Naive thymus-derived CD8-positive, alpha-beta T cell (primary cell): ENCODE measurements at places on chromosomes 6 and 20.

DNA sequence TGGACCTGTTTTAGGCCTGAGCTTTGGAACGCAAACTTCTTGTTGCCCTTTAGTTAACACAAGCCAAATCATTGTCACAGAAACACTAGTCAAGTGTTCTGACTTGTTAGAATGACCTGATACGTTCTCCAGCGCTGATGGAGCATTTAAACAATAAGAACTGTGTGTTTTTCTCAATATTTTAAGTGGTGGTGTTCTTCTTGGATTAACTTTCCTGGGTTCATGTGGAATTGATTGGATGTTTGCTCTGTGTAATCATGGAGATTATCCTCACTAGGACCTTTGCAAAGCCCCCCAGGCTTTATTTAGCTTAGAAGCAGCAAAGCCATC lies 1.6 kb downstream of the LRRC1 start:
- H3K4me1 ChIP-seq = peaks cover 22% of the 10 kb centered on the region
- peak overlapping the region; percentile 25 for H3K27ac ChIP-seq
- H3K27me3 ChIP-seq = no peaks in the 10 kb centered on the region
- no peaks in the 10 kb centered on the region for H3K36me3 ChIP-seq

DNA sequence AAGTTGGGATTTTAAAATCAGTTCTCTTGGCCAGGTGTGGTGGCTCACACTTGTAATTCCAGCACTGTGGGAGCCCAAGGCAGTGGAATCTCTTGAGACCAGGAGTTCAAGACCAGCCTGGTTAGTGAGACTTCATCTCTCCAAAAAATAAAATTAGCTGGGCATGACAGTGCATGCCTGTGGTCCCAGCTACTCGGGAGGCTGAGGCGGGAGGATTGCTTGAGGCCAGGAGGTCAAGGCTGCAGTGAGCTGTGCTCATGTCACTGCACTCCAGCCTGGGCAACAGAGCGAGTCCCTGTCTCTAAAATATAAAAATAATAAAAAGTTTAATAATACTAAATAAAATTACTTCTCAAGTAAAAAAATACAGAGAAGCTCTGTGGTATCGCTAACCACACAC lies 77.5 kb downstream of the FOXA2 start:
- no peaks in the 10 kb centered on the region for H3K36me3 ChIP-seq
- H3K27ac ChIP-seq = no peak overlapping the region
- no peak for DNase-seq

DNA sequence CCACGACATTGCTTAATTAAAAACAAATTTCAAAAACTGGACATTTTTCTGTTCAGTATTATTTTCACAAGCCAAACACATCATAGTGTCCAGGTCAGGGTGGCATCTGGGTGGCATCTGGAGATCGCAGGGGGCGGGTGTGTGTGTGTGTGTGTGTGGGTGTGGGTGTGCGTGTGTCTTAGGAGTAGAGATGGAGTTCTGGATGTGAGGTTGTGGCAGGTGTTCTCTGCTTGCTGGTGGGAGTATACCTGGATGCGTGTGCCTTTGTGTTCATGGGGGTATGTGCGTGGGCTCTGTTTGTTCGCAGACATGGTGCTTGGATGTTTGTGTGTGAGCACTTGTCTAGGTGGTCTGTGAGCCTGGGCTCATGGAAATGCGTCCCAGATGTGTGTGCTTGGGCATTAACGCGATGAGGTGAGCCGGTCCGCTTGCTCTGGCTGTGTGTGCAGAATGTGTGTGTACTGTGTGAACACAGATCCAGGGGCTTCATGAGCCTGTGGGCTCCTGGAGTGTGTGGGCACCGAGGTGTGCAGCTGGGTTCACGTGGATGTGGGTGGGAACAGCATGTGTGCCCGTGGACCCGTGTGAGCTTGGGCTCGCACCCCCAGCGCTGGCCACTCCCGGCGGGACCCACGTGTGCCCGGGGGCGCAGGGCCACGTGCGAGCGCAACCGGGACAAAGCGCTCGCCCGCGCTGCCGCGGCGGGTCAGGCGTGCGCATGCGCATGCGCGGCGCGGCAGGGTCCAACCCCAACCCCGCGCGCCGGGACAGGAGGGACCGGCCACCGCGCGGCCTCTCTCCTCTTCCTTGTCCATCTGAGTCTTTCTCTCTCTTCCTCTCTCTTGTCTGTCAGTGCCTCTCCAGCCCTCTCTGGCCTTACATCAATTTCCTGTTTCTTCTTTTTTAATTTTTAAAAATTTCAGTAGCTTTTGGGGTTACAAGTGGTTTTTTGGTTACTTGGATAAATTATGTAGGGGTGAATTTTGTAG lies 60.4 kb downstream of the SRC start:
- no peak for DNase-seq
- no peaks in the 10 kb centered on the region for H3K36me3 ChIP-seq
- H3K27me3 ChIP-seq = peaks cover 42% of the 10 kb centered on the region

DNA sequence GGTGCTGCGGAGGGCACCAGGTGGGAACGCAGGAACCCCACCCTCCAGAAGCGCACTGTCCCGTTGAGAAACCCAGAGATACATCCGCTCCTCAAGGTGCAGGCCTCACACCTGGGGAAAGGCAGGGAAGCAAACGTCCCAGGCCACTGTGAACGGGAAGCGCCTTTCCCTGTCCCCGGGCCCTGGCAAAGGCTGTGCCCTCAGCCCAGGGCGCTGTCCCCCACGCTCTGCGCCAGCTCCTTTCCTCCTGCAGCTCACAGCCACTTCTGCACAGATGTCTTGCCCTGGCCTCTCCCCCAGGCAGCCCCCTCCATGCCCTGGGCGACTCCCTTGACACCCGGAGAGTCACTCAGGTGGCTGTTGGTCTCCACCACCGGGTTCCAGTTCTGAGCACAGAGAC lies 203.8 kb downstream of the TAF4 start:
- H3K27ac ChIP-seq = no peak overlapping the region
- no peaks in the 10 kb centered on the region for H3K27me3 ChIP-seq
- DNase-seq = no peak
- no peaks in the 10 kb centered on the region for H3K36me3 ChIP-seq

DNA sequence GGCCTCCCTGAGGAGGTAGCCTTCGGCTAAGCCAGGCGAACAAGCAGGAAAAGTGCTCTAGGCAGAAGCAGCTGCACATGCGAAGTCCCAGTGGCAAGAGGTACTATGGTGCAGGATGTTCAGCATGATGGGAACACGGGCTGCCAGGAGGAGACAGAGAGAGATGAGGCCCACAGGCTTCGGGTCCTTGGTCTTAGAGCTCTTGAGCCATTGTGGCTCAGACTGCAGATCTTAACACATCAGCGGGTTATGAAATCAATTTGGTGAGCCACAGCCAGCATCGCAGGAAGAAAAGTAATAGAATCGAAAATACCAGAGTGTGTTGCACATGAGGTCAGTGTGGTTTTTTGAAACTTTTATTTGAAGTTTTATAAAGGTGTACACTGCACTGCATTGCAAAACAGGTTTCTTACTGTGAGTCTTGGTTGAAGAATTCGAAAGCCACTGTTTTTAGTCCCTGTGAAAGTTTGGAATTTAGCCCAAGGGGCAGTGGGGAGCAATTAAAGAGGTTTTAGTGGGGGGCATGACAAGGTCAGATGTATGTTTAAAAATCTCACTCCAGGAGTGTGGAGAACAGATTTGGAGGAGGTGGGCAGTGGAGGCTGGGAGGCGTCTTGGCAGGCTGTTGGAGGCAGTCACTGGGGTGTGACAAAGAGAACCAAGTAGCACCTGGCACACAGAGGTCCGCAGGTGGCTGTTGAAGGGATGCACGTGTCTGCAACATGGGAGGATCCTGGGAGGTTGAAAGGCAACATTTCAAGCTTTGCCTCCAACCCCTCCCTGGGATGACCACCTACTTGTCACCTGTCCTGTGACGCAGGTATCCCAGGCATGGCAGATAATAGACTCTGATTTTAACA lies 69.3 kb downstream of the EYA2 start:
- no peak for DNase-seq
- H3K36me3 ChIP-seq = peaks cover 2% of the 10 kb centered on the region
- no peaks in the 10 kb centered on the region for H3K4me1 ChIP-seq
- no peak overlapping the region for H3K27ac ChIP-seq

DNA sequence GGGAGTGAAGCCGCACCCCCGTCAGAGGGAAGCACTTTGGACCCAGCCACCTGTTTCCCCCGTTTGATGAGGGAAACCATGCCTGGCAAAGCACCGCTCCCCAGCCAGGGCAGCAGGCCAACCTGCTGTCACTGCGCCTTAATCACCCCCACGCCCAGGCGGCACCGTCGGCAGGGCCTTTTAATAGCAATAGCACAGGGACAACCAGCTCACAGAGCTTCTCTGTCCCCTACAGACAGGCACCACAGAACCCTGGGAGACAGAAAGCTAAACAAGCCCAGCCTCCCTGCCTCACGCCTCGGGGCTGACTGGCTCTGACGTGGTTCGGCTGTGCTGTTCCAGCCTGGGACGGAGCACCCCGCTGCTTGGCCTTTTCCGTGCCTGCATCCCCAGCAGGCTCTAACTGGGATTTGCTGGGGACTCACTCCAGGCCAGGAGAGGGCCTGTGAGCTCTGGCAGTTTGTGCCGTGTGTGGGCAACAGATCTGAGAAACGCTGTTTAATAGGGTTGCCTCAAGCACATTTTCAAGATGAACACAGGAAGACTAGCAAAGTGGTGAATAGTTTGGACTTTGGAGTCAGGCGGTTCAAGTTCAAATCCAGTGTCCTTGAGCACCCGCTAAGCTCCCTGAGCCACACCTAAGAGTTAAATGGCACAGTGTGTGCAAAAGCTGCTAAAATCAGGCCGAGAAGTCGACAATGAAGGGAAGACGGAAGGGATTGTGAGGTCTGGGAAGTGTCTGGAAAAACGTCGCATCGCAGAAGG lies 223.8 kb downstream of the NRN1 start:
- DNase-seq = no peak
- no peak overlapping the region for H3K4me3 ChIP-seq
- no peak overlapping the region for H3K27ac ChIP-seq
- peaks cover 16% of the 10 kb centered on the region for H3K4me1 ChIP-seq

GRCh38 chr20:31515775-31516107 lies 1.5 kb downstream of the HM13 start:
- H3K4me3 ChIP-seq = no peak overlapping the region
- peaks cover 23% of the 10 kb centered on the region for H3K4me1 ChIP-seq
- no peak for DNase-seq

DNA sequence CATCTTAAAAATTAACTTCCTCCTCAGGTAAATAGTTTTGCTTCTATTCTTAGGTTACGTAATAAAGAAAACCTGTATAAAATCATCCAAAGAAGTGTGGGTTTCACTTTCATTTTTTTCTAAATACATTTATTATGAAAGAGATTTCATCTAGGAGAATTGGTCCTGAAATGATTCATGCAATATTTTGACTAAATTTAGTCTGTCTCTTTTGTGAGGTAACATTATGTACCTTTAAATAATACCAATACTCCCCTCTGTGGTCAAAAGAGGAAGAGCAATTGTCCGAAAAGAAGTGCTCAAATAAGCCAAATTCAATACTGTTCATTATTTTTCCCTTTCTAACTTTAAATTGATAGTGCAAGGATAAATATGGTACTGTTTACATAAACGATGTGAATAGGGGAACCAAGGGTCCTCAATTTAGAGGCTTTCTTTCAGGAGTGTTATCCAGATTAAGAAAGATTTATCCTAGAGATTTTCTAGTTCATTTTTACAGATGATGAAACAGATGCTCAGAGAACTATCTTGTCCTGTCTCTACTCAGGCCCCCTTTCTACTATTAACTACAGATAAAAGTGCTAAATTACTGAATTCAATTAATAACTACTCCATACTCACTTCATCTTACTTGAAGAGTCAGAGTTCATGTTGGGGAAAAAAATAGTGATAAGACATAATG lies 26.2 kb downstream of the CYP39A1 start:
- H3K4me1 ChIP-seq = no peaks in the 10 kb centered on the region
- DNase-seq = no peak
- peaks cover 4% of the 10 kb centered on the region for H3K27me3 ChIP-seq
- H3K27ac ChIP-seq = no peak overlapping the region
- peak overlapping the region; percentile 47 for H3K4me3 ChIP-seq
- H3K36me3 ChIP-seq = no peaks in the 10 kb centered on the region

- peaks cover 2% of the 10 kb centered on the region for H3K36me3 ChIP-seq
- no peak for DNase-seq
- H3K4me3 ChIP-seq = no peak overlapping the region
- H3K27me3 ChIP-seq = no peaks in the 10 kb centered on the region
- peaks cover 43% of the 10 kb centered on the region for H3K4me1 ChIP-seq
These were observed 78.7 kb downstream of the SGK1 start for GRCh38 chr6:134238960-134239795.

DNA sequence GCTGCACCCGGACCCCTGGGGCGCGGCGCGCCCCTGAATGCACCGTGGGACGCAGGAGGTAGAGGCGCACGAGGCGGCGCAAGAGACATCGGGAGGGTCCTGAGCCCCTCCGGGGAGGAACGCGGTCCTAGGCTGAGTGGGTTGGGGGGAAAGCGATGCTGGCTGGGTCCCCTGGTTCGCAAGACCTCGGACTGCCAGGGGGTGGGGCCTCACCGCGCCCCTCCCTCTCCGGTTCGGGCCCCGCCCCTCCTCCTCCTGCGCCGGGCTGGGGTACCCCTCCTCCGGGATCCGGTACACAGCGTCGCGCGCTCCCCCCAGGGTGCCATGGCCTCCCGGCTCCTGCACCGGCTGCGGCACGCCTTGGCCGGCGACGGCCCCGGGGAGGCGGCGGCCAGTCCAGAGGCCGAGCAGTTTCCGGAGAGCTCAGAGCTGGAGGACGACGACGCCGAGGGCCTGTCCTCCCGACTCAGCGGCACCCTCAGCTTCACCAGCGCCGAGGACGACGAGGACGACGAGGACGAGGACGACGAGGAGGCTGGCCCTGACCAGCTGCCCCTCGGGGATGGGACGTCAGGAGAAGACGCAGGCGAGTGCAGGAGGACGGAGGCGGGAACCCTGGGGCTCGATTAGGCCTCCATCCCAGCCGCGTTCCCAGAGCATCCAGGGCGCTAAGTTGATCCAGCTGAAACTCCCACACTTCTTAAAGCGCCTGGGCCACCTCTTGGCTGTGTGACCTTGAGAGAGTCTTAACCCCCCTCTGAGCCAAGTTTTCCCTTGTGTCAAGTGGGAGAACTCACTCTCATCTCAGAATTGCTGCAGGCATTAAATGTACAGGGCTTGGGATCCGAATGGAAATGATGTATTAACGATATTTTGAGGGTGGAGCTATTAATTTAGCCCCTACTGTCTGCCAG lies 541 bp downstream of the SNX21 start:
- peaks cover 3% of the 10 kb centered on the region for H3K4me1 ChIP-seq
- peak overlapping the region; percentile 70 for H3K4me3 ChIP-seq
- H3K27ac ChIP-seq = no peak overlapping the region
